ENCODE measurements at places on chromosomes 12 and 14.

GRCh38 chr14:54348001-54348611 is 48.7 kb upstream of the CDKN3 start:
- no peak for DNase-seq

DNA sequence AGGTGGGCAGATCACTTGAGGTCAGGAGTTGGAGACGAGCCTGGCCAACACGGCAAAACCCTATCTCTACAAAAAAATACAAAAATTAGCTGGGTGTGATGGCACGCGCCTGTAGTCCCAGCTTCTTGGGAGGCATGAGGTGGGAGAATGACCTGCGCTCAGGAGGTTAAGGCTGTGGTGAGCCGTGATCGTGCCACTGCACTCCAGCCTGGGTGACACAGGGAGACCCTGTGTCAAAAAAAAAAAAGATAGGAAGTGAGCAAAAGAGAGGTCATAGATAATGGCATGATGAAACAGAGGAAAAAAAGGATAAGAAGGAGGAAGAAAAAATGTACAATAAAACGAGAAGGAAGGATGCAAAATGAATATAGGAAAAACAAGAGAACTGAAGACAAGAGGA is 159.5 kb downstream of the ETV6 start:
- no peak for DNase-seq

DNA sequence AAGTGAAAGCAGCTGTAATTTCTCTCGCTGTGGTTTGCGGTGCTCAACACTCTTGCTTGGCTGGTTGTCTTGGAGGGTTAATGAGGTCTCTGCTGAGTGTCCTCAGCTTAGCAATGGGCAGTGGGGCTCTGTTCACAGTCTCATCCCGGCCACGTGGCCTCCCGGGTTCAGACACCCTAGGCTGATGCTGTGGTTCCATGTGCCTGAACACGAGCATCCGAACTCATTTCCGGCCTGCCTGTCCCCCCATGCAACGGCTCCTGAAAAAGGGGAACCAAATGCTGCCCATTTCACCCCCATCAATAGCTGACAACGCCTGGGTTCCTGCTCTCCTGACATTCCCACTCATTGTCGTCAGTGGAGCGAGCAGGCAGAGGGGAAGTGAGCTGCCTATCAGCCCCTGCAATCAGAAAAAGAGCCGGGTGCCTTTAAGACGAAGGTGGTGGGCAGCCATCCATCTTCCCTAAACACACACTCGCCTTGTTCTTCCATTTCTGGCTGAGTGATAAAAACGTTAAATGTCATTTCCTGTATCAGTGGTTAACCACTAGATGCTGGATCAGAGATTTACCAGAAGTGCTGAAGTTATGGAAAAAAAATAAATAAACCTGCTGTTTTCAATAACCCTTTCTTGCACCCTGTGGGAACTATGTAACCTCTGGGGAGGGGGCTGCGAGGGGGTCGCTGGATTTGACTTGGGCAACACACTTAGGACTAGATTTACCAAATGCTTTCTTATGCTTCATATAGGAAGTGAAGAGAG is 60.3 kb upstream of the BCL2L14 start:
- peak; percentile 83 for DNase-seq

DNA sequence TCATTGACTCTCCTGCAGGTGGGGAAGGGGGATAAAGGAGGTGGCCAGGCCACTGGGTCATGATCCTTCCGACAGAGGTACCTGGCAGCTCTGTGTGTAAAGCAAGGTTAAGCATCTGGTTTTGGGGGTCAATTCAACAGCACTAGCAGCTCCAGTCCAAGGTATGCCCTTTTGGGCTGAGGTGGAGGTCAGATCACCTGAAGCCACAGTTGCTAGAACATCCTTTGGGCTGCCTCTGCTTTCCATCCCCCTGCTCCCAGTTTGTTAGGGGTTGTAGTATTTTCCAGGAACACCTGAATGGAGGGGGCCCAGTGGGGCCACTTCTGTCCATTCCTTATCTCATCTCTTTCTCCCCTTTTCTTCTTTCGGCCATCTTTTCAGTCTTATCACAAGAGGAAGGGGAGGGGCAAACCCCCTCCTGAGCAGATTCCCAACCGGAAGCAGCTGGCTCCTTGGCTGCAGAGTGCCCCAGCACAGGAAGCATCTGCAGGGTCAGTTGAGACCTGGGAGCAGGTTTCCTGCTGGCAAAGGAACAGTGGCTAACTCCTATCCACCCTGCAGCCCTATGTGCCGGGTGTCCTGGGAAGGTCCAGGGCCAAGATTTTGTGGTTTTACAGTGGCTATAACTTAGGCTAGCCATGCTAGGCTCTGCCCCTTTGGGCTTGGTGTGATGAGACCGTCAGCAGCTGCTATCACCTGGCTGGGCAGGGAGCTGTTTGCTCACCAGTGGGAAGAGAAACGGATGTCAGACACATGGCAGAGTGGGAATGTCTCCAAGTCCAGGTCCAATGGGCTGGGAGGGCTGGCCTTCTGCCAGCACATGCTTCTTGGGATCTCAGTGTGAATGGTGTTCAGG is 40.2 kb downstream of the SH2B3 start:
- no peak for DNase-seq

GRCh38 chr14:100904307-100905087 is 975 bp upstream of the RTL1 start:
- DNase-seq, result no peak

DNA sequence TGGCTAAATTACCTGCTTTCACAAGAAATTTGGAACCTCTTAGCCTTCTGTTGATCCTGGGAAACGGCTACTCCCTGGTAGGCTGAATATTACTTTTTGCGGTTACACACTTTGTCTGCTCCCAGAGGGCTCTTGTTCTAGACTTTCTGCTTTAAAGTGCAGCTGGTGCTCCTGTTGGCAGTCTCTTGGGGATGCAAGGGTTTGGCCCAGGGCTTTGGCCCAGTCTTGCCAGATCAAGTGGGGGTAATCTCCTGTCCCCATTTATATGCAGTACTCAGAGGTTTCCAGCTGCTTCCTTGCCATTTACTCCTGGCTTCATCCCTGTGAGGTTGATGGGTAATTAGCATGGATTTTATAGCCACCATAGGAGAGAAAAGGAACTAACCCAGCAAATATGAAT is 558.2 kb upstream of the MIS18BP1 start:
- DNase-seq, result no peak

- no peak for DNase-seq
Measured at GRCh38 chr12:22635812-22636211, 10.8 kb downstream of the ETNK1 start.

DNA sequence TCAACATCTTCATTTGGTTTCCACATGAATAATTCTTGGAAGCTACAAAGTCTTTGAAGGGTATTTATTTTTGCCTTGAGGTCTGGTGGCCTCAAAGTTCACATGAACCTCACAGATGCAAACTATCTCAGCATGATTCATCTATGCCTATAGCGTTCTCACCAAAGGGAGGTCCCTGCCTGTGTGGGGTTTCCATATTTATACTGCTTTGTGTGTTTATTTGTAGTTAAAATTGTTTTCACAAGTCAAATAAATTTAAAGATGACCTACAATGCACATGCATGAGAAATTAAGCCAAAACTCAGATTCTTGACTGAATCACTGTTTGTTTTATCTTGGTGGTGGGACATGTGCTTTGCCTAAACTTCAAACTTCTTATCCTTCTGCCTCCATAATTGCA is 176.7 kb downstream of the PPM1H start:
- peak; percentile 7 for DNase-seq

- no peak for DNase-seq
Measured at GRCh38 chr12:123843912-123844748, 82.0 kb downstream of the DNAH10 start.
